ENCODE measurements at places on chromosomes 5 and 9.

GRCh38 chr5:131495536-131496399 lies 139.3 kb downstream of the RAPGEF6 start:
- DNase-seq: no peak

- DNase-seq: no peak
Measured at GRCh38 chr5:41275813-41276512, 62.6 kb upstream of the C6 start.

GRCh38 chr5:125865166-125865815 lies 557.9 kb upstream of the GRAMD2B start:
- no peak for DNase-seq

DNA sequence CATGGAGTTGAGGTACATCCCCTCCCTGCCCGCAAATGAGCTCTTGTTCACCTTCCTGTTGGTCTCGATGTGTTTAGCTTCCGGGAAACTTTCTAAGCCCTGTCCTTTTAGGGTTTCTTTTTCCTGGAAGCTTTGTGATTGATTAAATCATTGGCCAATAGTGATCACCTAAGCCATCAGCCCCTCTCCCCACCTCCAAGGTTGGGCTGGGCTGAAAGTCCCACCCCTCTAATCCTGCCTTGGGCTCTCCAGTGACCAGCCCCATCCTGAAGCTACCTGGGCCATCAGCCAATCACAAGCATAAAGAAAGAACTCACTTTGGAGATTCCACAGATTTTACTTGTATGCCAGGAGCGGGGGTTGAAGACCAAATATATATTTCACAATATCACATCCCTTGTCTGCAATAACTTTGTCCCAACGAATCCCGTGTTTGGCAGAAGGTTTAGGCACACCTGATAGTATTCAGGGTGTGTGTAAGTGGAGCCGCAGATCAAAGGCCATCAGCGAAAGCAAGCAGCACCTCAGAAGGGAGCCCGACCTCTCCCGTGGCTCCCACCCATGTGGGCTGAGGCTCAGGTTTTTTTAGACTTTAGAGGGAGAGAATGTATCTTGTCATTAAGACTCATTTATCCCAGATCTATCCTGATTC lies 20.4 kb downstream of the ROPN1L start:
- DNase-seq: no peak
